ENCODE measurements at places on chromosomes 7 and 10.
A peak's percentile ranks its signal among the peaks of the same experiment; 100 is the strongest.

DNA sequence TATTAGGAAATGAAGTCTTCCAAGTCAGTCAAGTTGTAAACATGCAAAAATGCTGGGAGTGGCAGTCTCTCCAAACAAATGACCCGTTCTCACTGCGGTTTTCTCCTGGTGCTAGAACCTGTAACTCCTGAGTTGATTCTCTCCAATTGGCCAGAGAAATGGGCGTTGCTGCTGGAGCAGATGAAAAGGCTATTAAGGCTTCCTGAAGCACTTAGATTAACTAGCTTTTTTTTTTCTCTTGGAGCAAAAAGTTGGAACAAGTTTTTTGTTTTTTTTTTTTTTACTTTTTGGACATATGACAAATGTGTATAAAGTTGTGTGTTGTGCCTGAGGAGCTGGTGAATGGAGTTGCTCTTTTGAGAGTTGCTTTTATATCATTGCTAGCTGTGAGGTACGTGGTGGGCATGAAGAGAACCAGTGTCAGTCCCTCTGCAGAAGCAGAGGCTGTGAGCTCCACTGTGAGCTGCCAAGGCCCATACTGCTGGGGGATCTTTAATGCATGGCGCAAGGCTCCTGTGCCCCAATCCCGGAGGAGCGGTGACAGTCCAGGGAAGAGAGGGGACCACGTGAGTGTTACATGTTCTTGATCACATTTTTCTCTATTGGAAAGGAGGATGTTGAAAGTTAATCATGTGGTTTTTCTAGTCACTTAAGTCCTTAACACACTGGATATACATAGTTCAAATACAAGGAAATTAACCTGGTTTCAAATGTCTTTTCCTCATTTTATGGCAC, 393.6 kb upstream of the GALNT17 start:
- no peaks in the 10 kb centered on the region for H3K36me3 ChIP-seq
- H3K4me3 ChIP-seq = no peak overlapping the region
- no peaks in the 10 kb centered on the region for H3K4me1 ChIP-seq
- H3K27ac ChIP-seq = no peak overlapping the region
- no peak for DNase-seq

DNA sequence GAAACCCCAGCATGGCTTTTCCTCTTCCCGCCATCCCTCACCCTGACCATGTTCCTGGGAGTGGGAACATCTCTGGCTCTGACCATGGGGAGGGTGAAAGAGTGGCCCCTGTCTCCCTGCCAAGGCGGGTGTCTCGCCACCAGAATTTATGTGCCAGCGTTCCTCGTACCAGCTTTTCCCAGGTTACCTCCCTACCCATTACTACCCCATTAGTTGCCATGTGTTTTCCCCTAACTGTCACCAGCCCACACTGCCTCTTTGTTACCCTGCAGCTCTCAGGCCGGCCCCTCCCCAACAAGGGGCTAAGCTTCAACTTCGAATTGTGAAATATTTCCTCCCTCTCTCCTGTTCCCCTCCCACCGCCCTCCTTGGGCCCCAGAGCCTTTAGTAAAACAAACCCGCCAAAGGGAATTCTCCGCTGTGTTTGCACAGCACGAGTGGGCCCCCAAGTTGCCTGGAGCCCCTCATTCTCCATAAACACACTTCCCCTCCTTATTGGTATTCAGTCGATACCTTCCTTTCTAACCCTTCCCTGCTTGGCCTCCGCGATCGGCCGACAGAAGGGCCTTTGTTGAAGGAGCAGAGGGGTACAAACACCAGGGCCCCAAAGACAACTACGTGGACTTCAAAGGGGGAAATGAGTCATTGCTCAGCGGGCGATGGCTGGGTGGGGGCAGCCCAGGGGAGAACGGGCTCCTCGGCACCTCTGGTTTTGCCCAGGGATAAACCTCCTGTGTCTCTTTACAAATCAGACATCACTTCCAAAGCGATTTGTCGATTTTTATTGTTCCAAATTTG, 45.5 kb downstream of the SLIT1 start:
- H3K27ac ChIP-seq = no peak overlapping the region
- DNase-seq = peak; percentile 12
- no peak overlapping the region for H3K4me3 ChIP-seq
- no peaks in the 10 kb centered on the region for H3K4me1 ChIP-seq

DNA sequence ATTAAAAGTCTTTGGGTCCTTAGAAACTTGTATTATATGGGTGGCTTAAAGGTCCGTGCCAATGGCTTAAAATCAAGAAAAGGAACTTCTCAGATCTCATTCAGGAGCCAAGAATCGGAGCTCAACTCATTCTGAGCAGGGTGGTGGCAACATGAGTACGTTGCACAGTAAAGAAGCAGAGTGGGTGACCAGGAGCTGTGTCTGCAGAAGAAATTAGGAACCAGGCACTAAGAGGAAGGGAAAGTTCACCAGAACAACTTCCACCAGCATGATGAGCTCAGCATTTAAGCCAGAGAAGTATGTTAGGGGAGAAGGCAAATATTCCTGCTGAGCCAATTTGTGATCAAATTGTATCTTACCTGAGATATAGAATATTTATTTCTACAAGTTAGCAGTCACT, 236.0 kb upstream of the NRP1 start:
- no peaks in the 10 kb centered on the region for H3K27me3 ChIP-seq
- H3K27ac ChIP-seq = no peak overlapping the region
- no peaks in the 10 kb centered on the region for H3K36me3 ChIP-seq
- H3K4me3 ChIP-seq = no peak overlapping the region

- H3K27me3 ChIP-seq = no peaks in the 10 kb centered on the region
- H3K4me1 ChIP-seq = no peaks in the 10 kb centered on the region
- no peak for DNase-seq
- H3K4me3 ChIP-seq = no peak overlapping the region
Measured at GRCh38 chr10:127964621-127965020, 57.7 kb downstream of the PTPRE start.

DNA sequence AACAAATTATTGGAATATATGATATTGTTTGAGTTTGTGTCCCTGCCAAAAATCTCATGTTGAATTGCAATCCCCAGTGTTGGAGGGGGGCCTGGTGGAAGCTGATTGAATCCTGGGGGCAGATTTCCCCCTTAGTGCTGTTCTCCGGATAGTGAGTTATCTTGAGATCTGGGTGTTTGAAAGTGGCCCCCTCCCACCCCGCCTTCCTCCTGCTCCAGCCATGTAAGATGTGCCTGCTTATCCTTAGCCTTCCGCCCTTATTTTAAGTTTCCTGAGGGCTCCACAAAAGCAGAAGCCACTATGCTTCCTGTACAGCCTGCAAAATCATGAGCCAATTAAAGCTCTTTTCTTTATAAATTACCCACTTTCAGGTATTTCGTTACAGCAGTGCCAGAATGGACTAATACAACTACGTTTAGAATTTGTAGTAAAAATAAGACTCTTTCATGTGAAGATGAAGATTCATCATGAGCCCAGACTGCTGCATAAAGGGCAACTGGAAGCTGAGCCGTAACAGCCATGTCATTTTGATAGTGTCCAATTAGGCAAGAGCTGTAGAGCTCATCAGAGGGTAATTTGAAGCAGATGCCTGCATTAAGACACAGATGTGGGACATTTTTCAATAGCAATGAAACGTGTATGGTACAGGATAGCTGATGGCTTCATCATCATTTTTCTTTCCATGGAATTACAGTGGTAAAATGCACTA, 1007.2 kb downstream of the REEP3 start:
- no peak overlapping the region for H3K27ac ChIP-seq
- peaks cover 4% of the 10 kb centered on the region for H3K4me1 ChIP-seq
- H3K27me3 ChIP-seq = no peaks in the 10 kb centered on the region
- DNase-seq = no peak
- H3K4me3 ChIP-seq = no peak overlapping the region

DNA sequence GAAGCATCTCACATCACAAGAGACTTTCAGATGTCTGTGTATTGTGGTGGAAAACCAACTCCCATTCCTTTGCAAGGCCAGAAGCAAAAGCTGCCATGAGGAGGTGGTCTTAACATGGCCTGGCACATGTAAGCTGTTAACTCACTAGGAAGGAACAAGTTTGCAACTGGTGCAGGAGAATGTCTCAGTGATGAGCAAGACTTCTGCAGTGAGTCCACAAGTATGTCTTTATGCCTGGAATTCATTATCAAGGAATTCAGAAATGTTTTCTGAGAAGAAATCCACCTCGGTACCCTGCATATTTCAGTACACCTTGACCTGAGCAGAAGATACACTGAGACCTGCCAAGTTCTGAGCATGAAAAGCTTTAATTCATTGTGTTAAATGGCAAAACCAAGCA, 1033.1 kb downstream of the NRG3 start:
- H3K36me3 ChIP-seq = no peaks in the 10 kb centered on the region
- H3K4me1 ChIP-seq = no peaks in the 10 kb centered on the region
- H3K4me3 ChIP-seq = no peak overlapping the region
- no peaks in the 10 kb centered on the region for H3K27me3 ChIP-seq
- no peak overlapping the region for H3K27ac ChIP-seq

- H3K4me3 ChIP-seq = no peak overlapping the region
- H3K36me3 ChIP-seq = no peaks in the 10 kb centered on the region
- H3K27ac ChIP-seq = no peak overlapping the region
- H3K4me1 ChIP-seq = peaks cover 35% of the 10 kb centered on the region
- DNase-seq = no peak
Measured at GRCh38 chr10:78955206-78955605, 113.6 kb upstream of the ZMIZ1 start.

DNA sequence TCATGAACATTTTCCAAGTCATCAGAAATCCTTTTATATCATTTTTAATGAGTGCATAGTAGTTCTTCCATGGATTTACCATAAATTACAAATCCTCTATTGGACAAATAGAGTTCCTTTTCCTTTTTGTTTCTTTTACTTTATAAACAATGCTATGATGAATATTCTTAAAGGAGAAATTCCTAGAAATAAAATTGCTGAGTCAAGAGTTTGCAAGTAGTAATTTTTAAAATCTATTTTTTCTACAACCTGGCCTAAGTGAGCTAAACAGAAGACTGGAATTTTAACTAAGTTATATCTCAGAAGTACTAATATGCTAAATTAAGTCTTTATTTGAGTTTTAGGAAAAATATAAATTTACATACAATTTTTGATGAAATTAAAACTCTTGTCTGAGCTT, 38.8 kb downstream of the PLEKHA1 start:
- no peak overlapping the region for H3K27ac ChIP-seq
- no peaks in the 10 kb centered on the region for H3K27me3 ChIP-seq
- peaks cover 2% of the 10 kb centered on the region for H3K36me3 ChIP-seq
- no peak overlapping the region for H3K4me3 ChIP-seq
- peaks cover 11% of the 10 kb centered on the region for H3K4me1 ChIP-seq

- H3K27ac ChIP-seq = no peak overlapping the region
- DNase-seq = no peak
- H3K36me3 ChIP-seq = no peaks in the 10 kb centered on the region
- no peaks in the 10 kb centered on the region for H3K4me1 ChIP-seq
- H3K4me3 ChIP-seq = no peak overlapping the region
- no peaks in the 10 kb centered on the region for H3K27me3 ChIP-seq
Measured at GRCh38 chr10:129941199-129942018, 22.7 kb downstream of the EBF3 start.

DNA sequence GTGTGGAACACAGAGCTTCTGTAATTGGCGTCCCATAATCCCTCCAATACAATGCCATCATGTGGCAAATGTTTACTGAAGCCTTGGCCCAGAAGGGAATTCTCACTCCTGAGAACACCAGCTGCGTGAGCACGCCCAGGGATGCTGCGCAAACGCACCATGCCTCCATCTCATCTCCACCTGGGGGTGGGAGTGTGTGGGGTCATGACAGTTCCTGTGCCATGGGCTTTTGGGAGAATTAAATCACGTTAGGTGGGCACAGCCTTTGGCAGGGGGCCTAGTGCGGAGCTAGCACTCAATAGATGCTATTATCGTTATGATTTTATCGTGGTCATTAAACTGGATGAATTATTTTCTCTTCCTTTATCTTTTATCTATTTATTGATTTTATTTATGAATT, 15.8 kb downstream of the WDFY4 start:
- no peak for DNase-seq
- peaks cover 28% of the 10 kb centered on the region for H3K4me1 ChIP-seq
- no peaks in the 10 kb centered on the region for H3K36me3 ChIP-seq
- no peaks in the 10 kb centered on the region for H3K27me3 ChIP-seq
- no peak overlapping the region for H3K27ac ChIP-seq
- no peak overlapping the region for H3K4me3 ChIP-seq

DNA sequence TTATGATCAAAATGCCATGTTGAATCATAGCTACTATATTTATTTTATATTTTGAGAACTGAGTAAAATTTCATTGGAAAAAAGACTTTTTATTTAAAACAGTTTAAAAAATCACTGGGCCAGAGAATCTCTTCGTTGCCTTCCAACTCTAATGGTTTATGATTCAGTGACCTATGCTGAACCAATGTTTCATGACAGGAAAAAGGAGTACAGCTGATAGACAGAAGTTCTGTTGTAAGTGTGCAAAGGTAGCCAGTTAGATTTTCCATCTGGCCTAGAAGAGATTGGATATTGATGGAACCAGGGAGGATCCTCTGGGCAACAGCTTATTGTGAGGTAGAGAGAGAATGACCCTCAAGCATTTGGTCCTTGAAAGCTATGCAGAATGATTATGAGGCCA, 745.8 kb downstream of the SUGCT start:
- no peaks in the 10 kb centered on the region for H3K27me3 ChIP-seq
- no peaks in the 10 kb centered on the region for H3K4me1 ChIP-seq
- H3K4me3 ChIP-seq = no peak overlapping the region
- no peak for DNase-seq
- H3K36me3 ChIP-seq = no peaks in the 10 kb centered on the region

DNA sequence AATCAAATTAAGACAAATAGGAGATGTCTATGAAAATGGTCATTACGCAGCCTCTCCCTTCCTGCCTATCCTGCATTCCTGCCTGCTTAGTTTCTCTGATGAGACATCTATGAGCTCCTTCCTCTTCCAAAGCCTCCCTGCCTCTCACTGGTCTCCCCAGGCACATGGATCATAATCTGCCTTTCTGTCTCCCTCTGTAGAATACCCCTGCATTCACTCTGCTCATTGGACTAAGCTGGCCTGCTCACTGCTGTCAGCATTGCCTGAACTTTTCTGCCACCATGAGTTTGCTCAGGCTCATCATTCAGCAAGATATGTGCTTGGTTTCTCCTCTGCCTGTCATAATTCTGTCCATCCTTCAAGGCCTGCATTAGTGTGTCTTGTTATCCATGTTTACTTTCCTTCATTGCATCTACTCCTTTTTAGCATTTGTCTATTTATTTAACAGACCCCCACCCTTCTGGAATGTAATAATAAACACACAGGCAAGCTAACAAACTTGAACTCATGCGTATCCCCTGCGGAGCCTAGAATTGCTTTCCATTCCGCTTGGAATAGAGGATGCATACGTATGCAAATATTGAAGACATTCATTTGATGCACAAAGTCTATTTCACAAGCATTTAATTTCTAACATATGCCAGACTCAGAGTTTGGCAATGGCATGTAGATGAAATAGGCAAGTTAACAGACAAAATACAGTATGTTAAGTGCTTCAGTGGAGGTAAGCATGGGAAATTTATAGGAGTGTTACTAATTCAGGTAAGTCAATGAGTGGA, 88.3 kb downstream of the PTPRZ1 start:
- H3K4me3 ChIP-seq = no peak overlapping the region
- no peak overlapping the region for H3K27ac ChIP-seq
- no peaks in the 10 kb centered on the region for H3K36me3 ChIP-seq
- no peak for DNase-seq

- peak overlapping the region; percentile 83 for H3K27ac ChIP-seq
- H3K36me3 ChIP-seq = peaks cover 8% of the 10 kb centered on the region
- DNase-seq = peak; percentile 49
- no peaks in the 10 kb centered on the region for H3K27me3 ChIP-seq
Measured at GRCh38 chr7:2633538-2634266, 1.9 kb downstream of the TTYH3 start.

- no peaks in the 10 kb centered on the region for H3K4me1 ChIP-seq
- no peak for DNase-seq
- H3K36me3 ChIP-seq = no peaks in the 10 kb centered on the region
- H3K27ac ChIP-seq = no peak overlapping the region
- no peaks in the 10 kb centered on the region for H3K27me3 ChIP-seq
- no peak overlapping the region for H3K4me3 ChIP-seq
Measured at GRCh38 chr10:75589895-75590654, 158.7 kb downstream of the LRMDA start.

Measured in common myeloid progenitor, CD34-positive (primary cell).